B cell (primary cell): ENCODE measurements at places on chromosomes 6 and 20.

DNA sequence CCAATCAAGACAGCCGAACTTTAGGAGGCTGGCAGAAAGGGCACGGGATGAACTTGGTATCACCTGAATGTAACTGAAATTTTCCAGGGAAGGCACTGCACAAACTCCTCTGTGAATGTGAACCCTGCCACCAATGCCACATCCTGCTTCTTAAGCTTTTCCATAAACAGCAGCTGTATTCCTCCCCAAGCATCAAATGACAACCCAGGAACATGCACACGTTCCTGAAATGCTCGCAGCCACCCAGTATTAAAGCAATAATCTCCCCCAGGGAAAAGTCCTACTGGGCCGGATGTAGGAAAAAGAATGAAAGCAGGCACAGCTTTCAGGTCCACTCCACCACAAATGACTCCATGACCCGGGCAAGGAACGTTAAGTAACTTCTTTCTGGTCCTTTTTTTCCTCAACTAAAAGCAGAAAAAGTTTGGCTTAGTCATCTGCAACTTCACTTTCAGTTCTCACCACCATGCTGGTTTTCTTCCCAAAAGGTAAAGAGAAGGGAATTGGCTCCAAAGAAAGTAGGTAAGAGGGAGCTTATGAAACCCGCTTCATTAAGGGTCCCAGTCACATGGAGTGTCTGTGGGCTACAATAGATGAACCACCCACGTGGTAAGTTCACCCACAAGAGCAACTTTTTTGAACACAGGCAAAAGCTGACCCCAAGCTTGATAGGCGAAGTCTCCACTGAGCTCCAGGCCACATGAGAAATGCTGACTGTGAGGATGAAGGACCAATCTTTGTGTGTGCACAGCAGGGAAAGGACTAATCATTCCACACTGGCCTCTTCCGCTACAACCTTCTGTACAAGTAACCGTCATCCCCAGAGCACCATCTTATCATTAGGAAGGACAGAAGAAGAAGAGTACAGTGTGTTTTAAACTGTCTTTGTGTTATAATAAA, 90.1 kb downstream of the HIVEP2 start:
- no peak for DNase-seq

- no peak for DNase-seq
These were observed 76.6 kb upstream of the HSF2 start for GRCh38 chr6:122322824-122323223.

GRCh38 chr6:87824958-87825491, 123.0 kb upstream of the AKIRIN2 start:
- DNase-seq, result no peak

DNA sequence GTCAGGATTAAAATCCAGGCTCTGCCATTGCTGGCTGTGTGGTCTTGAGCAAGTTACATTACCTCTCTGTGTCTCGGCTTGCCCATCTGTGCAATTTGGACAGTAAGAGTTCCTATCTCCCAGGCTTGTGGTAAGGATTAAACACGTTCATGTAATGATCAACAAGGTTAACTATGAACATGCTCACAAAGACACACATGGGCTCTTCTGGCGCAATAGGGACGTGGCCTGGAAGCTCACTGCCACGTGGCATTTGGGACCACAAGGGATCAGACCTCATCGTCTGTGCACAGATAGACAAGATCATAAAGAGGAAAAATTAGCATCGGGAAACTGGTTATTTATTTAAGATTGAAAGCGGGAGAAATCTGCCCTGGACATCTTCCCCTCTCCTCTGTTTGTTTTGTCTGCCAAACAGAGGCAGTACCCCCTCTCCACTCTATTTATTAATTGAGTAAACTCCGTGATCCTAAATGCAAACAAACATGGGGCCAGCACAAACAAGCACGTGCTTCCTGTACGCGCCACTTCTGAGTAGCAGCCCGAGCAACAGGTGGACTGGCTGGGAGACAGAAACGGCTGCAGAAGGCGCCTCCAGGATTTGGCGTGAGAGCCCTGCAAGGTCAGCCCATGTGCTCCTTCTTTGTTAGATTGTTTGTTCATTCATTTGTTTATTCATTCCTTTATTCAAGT, 95.0 kb downstream of the CDH26 start:
- no peak for DNase-seq

DNA sequence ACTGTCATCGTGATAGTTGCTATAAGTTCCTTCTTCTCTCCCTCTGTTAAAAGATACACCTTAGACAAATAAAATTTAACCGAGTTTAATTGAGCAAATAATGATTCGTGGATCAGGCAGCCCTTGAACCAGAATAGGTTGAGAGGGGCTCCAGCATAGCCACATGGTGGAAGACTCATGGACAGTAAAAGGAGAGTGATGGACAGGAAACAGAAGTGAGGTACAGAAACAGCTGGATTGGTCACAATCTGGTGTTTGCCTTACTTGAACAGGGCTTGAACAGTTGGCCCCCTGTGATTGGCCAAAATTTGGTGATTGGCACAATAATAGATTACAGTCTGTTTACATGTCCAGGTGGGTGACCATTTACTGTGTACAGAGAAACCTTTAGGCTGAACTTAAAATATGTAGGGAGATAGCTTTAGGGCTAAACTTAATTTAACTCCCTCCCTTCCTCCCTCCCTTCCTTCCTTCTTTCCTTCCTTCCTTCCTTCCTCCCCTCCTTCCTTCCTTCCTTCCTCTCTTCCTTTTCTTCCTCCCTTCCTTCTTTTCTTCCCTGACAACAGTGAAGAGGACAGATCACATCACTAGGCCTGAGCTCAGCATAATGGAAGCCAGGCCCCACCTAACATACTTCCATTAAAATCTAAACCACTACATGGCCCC, 531.8 kb upstream of the JARID2 start:
- no peak for DNase-seq
